ENCODE measurements at places on chromosomes 13 and 19. TPM values are rescaled to one million over a fixed set of nuclear protein-coding genes. Genes with fewer than 3 reads are reported as not detected.

Gene PGLYRP1
- total RNA-seq, result not detected

GRCh38 chr13:77040835-77041234 is 13.9 kb upstream of the FBXL3 start:
- no peak overlapping the region for H3K4me3 ChIP-seq
- no peaks in the 10 kb centered on the region for H3K27me3 ChIP-seq
- no peak for DNase-seq
- no peak overlapping the region for H3K27ac ChIP-seq

- H3K27me3 ChIP-seq, result no peaks in the 10 kb centered on the region
- no peak overlapping the region for H3K4me3 ChIP-seq
- DNase-seq, result no peak
- no peaks in the 10 kb centered on the region for H3K36me3 ChIP-seq
Measured at GRCh38 chr13:40446365-40446764, 220.1 kb downstream of the FOXO1 start.

GRCh38 chr19:39416152-39417120 is 4.0 kb downstream of the PLEKHG2 start:
- no peaks in the 10 kb centered on the region for H3K27me3 ChIP-seq
- peaks cover 7% of the 10 kb centered on the region for H3K4me1 ChIP-seq
- H3K36me3 ChIP-seq, result no peaks in the 10 kb centered on the region
- H3K27ac ChIP-seq, result no peak overlapping the region
- no peak for DNase-seq
- no peak overlapping the region for H3K4me3 ChIP-seq

GRCh38 chr13:99367106-99367616 is 60.0 kb upstream of the GPR183 start:
- H3K27me3 ChIP-seq, result no peaks in the 10 kb centered on the region
- no peak overlapping the region for H3K4me3 ChIP-seq
- H3K27ac ChIP-seq, result no peak overlapping the region
- H3K4me1 ChIP-seq, result no peaks in the 10 kb centered on the region
- no peak for DNase-seq

Gene ZNF85
- total RNA-seq, result 8.2 TPM

Gene ICAM5
- total RNA-seq, result 2.0 TPM

Gene LILRB1
- total RNA-seq, result not detected

Gene CEACAM20
- not detected for total RNA-seq
